Activated CD4-positive, alpha-beta T cell treated with anti-CD3 and anti-CD28 coated beads, Interleukin-2, amount 50 U/mL, for 16 hours (primary cell): ENCODE measurements at places on chromosomes 11 and 22.

DNA sequence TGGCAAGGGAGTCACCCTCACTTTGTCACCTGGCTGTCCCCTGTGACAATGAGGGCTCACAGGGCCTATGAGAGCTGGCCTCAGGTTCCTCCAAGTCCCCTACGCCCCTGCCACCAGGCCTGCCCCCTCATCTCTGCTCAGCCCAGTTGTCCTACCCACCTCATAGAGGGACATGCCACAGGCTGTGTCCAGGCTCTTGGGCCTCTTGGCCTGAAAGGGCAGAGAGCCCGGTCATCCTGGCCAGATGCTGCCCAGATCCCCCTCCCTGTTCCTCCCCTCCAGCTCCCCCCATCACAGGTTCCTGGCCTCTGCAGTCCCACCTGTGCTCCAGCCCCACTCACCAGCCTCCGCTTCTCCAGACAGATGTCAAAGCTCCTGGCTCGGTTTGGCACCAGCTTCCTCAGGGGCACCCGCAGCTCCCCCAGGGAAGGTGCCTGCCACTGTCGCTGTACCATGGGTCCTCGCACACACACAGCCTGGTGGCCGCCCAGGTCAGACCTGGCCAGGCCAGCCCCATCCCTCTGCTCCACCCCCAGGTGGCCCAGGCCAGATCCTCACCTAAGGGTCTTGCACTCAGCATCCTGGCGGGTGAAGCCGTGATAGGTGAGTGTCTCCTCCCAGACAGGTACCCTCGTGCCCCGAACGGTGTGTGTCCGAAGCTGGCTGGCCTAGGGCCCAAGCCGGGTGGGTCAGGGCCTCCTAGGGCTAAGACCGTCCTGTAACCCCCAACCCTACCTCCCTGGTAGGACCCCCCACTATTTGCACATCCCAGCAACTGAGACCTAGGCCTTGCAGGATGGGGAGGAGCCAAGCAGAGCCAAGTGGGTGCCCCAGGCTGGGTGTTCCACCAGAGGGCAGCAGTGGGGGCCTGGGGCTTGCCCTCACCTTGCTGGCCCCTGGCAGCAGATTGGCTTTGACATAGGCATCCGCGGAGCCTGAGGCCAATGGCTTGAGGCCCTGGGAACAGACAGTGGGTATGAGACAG lies 8.3 kb downstream of the NDUFV1 start:
- DNase-seq: peak; percentile 80

DNA sequence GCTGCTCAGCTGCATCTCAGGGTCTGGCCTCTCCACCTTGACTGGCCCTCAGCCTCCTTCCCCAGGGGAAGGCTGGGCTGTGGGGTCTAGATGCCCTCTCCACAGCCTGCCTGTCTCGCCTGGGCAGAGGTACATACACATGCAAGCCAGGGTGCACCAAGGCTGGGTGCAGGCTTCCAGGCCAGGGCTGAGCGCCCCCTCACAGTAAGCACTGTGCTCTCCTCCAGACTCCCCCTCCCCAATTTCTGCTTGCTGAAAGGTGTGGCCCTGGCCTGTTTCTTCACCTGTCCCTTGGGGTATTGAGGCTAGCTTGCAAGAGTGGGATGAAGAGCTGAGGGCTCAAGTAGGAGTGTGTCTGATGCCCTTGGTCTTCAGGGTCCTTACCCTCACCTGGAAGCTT lies 22.5 kb downstream of the RELT start:
- DNase-seq: no peak

DNA sequence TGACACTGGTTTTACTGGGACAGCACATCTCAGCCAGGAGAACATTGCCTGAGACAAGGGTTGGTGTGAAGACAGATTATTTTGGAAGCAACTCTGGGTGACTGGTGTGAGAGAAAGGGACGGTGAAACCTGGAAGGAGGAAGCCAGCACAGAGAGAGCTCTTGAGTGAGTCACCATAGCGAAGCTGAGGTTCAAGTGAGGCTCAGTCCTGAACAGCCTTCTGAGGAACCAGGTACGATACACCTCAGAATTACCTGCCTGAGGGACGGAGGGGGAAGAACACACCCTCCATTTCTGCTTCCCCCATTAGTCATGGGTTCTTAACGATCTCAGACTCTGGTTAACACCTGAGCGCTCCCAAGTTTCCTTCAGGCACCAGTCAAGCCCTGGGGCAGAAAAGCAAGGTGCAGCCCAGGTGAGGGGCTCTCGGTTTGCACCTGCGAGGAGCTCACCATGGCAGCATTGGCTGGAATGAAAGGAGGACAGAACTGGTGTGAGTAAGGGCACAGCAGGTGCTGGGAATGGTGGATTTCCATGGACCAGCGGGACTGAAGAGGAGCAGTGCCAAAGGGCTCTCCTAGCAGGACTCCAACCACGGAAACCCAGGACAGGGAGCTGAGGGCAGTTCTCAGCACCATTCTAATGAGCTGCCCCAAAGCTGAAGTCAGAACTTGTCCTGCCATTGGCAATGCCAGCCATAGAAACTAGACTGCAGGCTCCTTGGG lies 459.3 kb downstream of the OPCML start:
- DNase-seq: no peak

GRCh38 chr11:86692746-86693145 lies 20.3 kb upstream of the ME3 start:
- DNase-seq: no peak
